Renal cortical epithelial cell (primary cell): ENCODE measurements at places on chromosomes 4 and X. TPM values are rescaled to one million over a fixed set of nuclear protein-coding genes. Genes with fewer than 3 reads are reported as not detected.

PASD1 gene
- not detected in 2 replicates for total RNA-seq

STAP1 gene
- not detected in 2 replicates for total RNA-seq

XPNPEP2 gene
- not detected in 2 replicates for total RNA-seq

MAGEC2 gene
- total RNA-seq: not detected in 2 replicates

DNA sequence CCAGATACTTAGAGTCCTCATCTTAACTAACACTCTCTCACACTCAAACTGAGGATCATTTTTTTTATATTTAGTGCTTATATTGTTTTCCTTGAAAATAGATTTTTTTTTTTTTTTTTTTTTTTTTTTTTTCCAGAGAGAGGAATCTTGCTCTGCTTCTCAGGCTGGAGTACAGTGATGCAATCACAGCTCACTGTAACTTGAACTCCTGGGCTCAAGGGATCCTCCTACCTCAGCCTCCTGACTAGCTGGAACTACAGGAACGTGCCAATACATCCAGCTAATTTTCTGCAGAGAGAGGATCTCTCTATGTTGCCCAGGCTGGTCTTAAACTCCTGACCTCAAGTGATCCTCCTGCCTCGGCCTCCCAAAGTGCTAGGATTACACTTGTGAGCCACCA, 650.3 kb upstream of the ATOH1 start:
- no peak for DNase-seq

DNA sequence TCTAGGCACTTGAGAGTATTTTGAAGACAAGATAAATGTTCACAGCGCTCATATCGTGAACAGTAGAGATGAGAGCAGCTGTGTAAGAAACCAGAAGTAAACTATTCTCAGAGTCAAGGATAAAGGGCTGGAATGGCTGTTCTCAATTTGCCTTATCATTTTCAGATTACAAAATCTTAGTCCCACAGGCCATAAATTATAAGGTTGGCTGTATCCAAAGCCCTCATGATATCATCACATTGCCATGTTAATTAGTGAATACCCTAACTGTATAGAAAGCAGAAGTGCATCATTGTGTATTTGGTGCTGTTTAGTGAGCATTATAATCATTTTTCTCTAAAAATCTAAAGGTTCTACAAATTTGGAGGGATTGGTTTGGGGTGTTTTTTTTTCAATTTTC, 168.9 kb upstream of the EDNRA start:
- no peak for DNase-seq

DNA sequence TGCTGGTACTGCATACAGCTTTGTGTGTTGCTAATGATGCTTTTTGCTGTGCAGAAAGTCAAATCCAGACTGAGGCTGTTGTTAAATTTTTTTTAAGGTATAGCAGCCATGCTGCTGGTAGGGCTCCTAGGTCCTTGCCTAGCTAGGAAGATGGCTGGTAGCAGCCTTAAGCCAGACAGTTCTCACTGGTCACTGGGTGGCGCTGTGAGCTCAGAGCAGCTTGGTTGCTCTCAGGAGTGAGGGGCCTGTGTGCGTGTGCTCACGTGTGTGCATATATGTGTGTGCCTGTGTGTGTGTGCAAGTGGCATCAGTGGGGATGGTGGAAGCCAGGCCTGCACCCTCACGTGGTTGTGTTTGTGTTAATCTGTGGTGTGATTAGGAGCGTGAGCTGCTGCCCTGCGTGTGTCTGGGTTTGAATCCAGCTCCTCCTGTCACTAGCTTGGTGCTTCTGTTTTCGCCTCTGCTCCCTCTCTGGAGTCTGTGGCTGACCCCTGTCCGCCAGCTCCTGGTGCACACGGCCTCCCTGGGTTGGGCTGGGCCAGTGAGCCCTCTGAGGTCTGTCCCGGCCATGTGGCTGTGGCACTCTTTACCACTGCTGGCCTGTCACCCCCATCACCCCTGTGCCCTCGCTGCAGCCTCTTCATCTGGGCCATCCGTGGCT, 46.1 kb downstream of the SORCS2 start:
- no peak for DNase-seq
